Naive thymus-derived CD4-positive, alpha-beta T cell (primary cell): ENCODE measurements at places on chromosomes 3 and 15. TPM values are rescaled to one million over a fixed set of nuclear protein-coding genes. Genes with fewer than 3 reads are reported as not detected.

DNA sequence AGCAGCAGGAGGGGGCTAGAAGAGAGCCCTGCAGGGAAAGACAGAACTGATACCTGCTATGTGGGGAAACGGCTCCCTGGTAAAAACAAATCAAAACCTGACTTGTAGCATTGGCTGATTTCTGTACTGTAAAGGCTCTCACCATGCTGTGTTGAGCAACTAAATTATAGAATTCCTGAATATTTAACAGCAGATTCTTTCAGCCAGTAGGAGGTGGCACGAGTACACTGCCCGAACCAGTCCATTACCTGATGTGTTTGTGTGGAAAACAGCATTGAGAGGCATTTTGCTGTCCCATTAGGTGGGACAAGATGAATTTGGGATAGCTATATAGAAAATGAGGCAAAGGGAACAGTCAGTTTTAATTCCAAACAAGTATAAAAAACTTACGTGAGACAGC is 201.2 kb downstream of the ATP10A start:
- DNase-seq = no peak
- H3K4me1 ChIP-seq = no peaks in the 10 kb centered on the region
- H3K27ac ChIP-seq = no peak overlapping the region
- no peaks in the 10 kb centered on the region for H3K27me3 ChIP-seq
- H3K4me3 ChIP-seq = no peak overlapping the region
- no peaks in the 10 kb centered on the region for H3K36me3 ChIP-seq

GRCh38 chr15:83504365-83504764 is 57.2 kb downstream of the SH3GL3 start:
- no peak for DNase-seq
- no peaks in the 10 kb centered on the region for H3K36me3 ChIP-seq
- no peaks in the 10 kb centered on the region for H3K27me3 ChIP-seq
- no peak overlapping the region for H3K27ac ChIP-seq
- no peak overlapping the region for H3K4me3 ChIP-seq
- no peaks in the 10 kb centered on the region for H3K4me1 ChIP-seq

GRCh38 chr15:41494190-41494921 is 682 bp downstream of the ITPKA start:
- no peaks in the 10 kb centered on the region for H3K36me3 ChIP-seq
- no peak overlapping the region for H3K27ac ChIP-seq
- peaks cover 11% of the 10 kb centered on the region for H3K27me3 ChIP-seq
- H3K4me1 ChIP-seq = peaks cover 11% of the 10 kb centered on the region

GRCh38 chr15:57027596-57027995 is 109.2 kb downstream of the TCF12 start:
- no peak for DNase-seq
- H3K4me1 ChIP-seq = no peaks in the 10 kb centered on the region
- H3K27me3 ChIP-seq = no peaks in the 10 kb centered on the region
- H3K36me3 ChIP-seq = no peaks in the 10 kb centered on the region

DNA sequence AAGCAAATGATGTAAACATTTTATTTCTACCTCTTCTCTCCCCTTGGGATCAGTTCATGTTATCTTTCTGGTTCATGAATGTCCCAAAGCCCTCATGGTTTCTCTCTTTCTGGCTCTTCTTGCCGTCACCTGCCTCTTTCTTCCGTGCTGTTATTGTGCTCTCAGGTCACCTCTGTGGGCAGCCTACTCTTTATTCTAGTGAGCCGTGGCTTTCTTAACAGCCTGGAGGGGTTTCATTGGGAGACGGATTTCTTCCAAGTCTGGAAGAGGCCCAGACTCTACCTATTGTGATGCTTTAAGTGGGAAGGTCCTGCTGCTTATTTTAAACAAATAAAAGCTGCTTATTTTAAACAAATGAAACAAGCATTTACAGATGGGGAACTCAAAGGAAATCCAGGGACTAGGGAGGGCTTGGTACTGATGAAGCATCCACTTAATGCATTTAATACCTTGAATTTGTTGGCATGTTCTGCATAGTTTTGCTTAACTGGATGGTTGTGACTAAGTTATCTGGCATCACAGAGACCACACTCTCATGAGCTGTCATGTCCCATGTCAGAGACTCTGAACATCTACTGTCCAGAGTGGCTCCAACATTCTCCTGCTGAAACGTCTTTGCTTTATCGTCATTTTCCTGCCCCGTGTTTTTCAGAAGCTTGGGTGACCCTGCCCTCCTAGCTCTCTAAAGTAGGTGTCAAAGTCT is 443.3 kb downstream of the GABRG3 start:
- H3K27me3 ChIP-seq = no peaks in the 10 kb centered on the region
- H3K4me3 ChIP-seq = no peak overlapping the region
- H3K4me1 ChIP-seq = no peaks in the 10 kb centered on the region
- no peak overlapping the region for H3K27ac ChIP-seq
- H3K36me3 ChIP-seq = no peaks in the 10 kb centered on the region
- DNase-seq = no peak

DNA sequence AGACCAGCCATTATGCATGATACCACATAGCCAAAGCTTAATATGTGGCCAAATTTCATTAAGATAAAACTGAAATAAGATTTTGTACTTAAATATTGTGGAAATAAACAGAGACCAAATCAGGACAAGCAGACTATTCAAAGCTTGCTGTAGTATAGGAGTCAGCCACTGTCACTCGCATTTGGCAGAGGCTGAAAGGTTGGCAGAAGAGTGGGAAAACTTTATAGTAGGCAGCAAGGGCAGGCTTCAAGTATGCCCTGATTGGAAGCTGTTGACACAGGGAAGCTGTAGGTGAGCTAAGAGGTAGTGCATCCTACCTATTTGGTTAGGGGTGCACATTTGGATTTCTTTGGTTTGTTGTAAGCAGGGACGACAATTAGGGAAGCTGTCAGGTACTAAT is 202.5 kb upstream of the PDZRN3 start:
- DNase-seq = no peak
- H3K4me1 ChIP-seq = no peaks in the 10 kb centered on the region
- H3K27me3 ChIP-seq = no peaks in the 10 kb centered on the region
- no peak overlapping the region for H3K27ac ChIP-seq

DNA sequence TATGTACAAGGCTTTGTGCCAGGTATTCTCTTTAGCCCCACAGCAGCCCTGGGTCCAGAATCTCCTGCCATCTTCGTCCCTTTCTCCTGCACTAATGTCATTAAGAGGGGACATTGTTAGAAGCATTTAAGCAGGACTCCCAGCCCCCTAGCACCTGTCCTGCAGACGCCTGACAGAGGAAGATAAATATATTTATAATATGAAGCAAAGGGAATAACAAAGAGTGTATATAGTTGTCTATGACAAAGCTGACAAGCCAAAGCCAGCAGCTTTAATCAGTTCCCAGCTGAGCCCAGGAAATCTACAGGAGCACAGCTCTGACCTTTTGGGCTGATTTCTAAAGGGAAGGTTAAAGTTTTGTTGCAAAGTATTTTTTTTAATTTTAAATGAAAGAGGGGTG is 96.0 kb downstream of the MEGF11 start:
- no peaks in the 10 kb centered on the region for H3K4me1 ChIP-seq
- no peaks in the 10 kb centered on the region for H3K27me3 ChIP-seq
- H3K36me3 ChIP-seq = no peaks in the 10 kb centered on the region
- no peak overlapping the region for H3K4me3 ChIP-seq

DNA sequence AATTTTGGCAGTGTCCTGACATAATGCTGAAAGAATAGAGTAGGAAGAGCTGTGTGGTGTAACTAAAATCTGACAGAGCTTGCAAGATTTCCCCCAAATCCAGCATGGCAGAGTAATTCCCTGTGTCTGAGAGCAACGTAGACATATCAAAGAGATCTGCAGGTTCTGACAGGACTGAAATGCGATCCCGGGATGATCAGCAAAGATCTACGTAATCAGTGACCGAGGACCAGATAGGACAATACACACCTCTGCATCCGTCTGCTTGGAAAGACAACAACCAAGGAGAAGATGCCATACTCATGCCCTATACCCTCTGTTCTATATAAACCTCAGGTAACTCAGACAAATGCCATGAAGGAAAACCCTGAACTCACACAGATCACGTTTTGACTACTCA is 26.6 kb upstream of the SYNPR start:
- H3K4me1 ChIP-seq = no peaks in the 10 kb centered on the region
- no peaks in the 10 kb centered on the region for H3K27me3 ChIP-seq
- no peaks in the 10 kb centered on the region for H3K36me3 ChIP-seq
- H3K27ac ChIP-seq = no peak overlapping the region
- DNase-seq = no peak

GRCh38 chr15:43150191-43150929 is 17.0 kb downstream of the TMEM62 start:
- H3K4me3 ChIP-seq = no peak overlapping the region
- H3K27ac ChIP-seq = no peak overlapping the region
- peaks cover 5% of the 10 kb centered on the region for H3K4me1 ChIP-seq
- no peaks in the 10 kb centered on the region for H3K27me3 ChIP-seq
- peaks cover 6% of the 10 kb centered on the region for H3K36me3 ChIP-seq

DNA sequence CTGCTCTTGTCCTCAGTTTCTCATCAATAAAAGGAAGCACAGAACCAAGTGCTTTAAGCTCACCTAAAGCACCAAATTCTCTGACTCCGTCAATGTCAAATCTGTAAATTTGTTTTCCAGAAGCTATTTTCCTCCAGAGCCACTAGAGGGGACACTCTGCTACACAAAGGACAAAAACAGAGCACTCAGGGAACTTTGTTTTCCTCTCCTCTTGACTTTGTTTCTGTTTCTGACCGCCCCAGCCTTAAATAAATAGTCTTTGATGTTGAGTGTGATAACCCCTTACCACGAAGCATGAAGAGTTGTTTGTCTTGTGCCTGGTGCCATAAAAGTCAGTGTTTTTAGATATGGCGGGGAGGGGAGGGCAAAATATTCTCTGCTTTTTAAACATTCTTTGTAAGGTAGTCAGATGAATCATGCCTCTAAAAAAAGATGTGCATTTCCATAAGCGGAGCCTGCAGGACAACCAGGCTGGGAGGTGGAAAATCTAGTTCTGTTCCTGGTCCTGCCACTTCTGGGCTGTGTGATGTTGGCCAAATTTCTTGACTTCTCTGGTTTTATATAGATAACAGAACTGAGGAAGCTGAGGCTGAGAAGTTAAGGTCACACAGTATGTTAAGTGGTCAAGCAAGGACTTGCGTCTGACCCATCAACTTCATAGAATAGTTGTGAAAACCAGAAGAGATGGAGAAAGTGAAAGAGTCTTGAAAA is 7.3 kb upstream of the ZBTB38 start:
- no peaks in the 10 kb centered on the region for H3K4me1 ChIP-seq
- no peak overlapping the region for H3K27ac ChIP-seq
- no peak overlapping the region for H3K4me3 ChIP-seq
- no peaks in the 10 kb centered on the region for H3K27me3 ChIP-seq
- H3K36me3 ChIP-seq = no peaks in the 10 kb centered on the region

DNA sequence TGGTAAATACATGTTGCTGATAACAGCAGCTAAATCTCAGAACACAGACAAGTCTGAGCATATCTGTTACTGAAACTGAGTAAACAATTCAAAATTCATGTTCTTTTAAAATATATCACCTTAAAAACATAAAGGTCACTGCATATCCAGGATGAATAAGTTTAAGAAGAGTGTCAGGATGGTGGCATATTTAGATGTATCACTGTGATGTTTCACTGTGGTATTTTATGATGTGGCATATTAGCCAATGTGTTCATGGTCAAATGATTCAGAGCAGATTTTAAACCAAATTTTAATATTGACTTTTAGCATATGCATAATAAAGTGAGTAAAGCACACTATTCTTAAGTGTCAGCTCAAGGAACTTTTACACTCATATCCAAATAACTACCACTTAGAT is 346.4 kb upstream of the DPPA4 start:
- no peak for DNase-seq
- H3K4me1 ChIP-seq = no peaks in the 10 kb centered on the region

GRCh38 chr3:127667119-127667681 is 5.6 kb upstream of the ABTB1 start:
- H3K4me1 ChIP-seq = no peaks in the 10 kb centered on the region
- no peaks in the 10 kb centered on the region for H3K27me3 ChIP-seq
- no peak for DNase-seq
- no peak overlapping the region for H3K4me3 ChIP-seq
- no peaks in the 10 kb centered on the region for H3K36me3 ChIP-seq

DNA sequence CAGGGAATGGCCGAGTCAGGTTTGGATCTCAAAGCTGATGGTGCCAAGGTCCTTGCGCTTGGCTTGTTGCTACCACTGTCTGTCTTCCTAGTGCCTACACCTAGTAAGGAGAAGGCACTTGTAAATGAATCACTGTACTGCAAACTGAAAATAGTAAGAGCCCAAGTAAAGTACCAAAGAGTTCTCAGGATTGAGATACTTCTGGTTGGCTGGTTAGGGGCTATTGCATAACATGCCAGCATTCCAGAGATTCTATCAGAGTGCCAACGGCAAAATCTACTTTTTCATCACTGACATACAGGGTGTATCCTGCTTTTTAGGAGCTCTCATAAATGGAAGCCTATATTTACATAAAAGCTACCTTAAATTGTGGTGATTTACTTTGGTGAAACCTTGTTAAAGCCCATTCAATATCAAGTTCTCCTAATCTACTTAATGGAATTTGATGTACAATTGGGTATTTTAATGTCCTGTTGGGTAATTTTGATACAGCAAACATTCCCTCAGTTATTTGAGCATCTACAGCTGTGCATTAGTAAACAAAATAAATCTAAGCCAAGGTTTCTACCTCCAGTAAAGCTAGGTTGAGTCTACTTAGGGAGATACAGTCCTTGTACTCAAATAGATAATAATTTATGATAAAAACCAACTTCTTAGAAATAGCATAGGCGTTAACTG is 30.7 kb upstream of the CHD2 start:
- no peak overlapping the region for H3K27ac ChIP-seq
- no peak overlapping the region for H3K4me3 ChIP-seq
- no peaks in the 10 kb centered on the region for H3K27me3 ChIP-seq
- no peak for DNase-seq
- H3K4me1 ChIP-seq = no peaks in the 10 kb centered on the region

DNA sequence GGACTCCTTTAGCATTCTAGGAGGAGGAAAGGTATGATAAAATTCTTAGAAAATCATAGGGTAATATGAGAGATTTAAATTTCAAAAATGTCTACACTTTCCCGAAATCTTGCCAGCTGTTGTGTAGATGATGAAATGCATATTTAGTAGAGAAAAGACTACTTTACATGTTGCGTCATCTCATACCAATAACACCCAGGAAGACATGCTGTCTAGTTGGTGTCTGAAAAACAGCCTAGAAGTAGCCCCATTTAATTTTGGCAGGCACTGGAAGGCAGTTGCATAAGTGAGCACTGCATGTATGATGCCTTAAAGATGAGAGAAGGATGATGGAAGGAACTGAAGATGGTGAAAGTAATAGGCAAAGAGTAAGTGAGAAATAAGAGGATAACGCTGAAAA is 310.5 kb upstream of the TPM1 start:
- no peak overlapping the region for H3K27ac ChIP-seq
- no peak overlapping the region for H3K4me3 ChIP-seq
- no peaks in the 10 kb centered on the region for H3K4me1 ChIP-seq
- no peak for DNase-seq
- no peaks in the 10 kb centered on the region for H3K27me3 ChIP-seq

The ITIH3 gene
- not detected for total RNA-seq

The PDZRN3 gene
- not detected for total RNA-seq

The GPR87 gene
- not detected in 2 replicates for total RNA-seq

The NPAP1 gene
- not detected for total RNA-seq
